ENCODE measurements at places on chromosomes 6 and 20.

- DNase-seq = no peak
Observed at GRCh38 chr20:36579996-36580545, 6.7 kb downstream of the TGIF2 start.

DNA sequence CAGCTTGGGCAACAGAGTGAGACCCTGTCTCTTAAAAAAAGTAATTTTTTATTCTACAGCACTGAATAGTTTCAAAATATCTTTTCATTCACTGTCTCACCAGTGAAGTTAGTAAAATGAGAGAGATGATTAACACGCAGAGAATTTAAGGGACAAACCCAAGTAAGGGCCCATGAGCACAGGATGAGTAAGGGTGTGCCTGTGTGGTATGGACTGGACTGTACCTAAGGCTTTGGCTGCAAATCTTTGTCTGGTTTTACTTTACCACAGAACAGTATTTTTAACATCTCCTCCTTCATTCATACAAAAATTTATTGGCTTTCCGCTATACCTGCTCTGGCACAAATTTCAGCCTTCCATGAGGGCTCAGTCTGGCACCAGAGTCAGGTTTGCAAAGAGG, 433.3 kb downstream of the UTRN start:
- DNase-seq = no peak

GRCh38 chr6:6154335-6154734, 147.6 kb upstream of the NRN1 start:
- no peak for DNase-seq

- no peak for DNase-seq
Observed at GRCh38 chr6:146850238-146850896, 251.6 kb downstream of the ADGB start.

GRCh38 chr6:100620085-100620840, 155.5 kb upstream of the SIM1 start:
- no peak for DNase-seq

GRCh38 chr20:63027922-63028389, 21.2 kb upstream of the BHLHE23 start:
- no peak for DNase-seq

DNA sequence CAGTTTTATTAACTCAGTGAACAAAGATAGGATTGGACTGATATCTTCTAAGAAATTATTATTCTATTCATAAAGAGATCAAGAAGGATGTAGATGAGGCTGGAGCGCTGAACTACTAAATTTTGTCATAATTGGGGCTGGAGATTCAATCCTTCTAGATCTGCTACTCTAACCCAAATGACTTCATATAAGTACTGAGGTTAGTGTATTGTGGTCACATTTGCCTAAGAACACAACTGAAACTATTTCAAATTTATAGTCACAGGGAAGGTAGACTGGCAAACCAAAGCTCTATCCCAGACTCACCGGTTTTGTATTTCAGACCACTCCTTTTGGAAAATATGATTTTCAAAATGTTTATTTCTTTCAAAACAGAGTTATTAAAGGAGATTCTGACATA, 96.7 kb downstream of the BMP5 start:
- DNase-seq = no peak

GRCh38 chr6:43492673-43493072, 15.3 kb downstream of the TJAP1 start:
- no peak for DNase-seq

DNA sequence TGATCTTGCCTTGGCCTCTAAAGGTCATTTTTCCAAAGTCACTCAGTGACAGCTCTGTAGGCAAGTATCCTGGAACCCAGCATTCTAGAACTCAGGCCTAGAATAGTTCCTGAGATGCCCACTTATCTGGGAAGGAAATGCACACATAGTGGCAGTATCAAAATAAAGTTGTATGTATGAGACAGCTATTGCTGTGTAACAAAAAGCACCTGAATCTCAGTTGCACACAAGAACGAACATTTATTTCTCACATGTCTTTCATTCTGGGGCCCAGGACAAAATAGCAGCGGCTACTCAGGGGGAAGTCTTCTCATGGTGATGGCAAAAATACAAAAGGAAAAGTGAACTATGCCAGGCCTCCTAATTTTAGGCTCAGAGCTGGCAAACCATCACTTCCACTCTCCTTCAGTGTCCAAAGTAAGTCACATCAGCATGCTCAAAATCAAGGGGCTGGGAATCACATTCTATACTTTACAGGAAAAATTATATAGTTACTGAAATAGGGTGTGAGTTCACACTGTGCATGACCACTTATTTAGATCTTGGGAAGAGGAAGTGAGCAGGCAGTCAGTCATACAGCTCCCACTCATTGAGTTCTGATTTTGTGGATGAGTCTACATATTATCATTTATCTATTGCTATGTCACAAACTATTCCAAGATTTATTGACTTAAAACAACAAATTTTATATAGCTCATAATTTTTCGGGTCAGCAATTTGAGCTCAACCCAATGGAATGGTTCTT, 133.7 kb upstream of the RIN2 start:
- no peak for DNase-seq

DNA sequence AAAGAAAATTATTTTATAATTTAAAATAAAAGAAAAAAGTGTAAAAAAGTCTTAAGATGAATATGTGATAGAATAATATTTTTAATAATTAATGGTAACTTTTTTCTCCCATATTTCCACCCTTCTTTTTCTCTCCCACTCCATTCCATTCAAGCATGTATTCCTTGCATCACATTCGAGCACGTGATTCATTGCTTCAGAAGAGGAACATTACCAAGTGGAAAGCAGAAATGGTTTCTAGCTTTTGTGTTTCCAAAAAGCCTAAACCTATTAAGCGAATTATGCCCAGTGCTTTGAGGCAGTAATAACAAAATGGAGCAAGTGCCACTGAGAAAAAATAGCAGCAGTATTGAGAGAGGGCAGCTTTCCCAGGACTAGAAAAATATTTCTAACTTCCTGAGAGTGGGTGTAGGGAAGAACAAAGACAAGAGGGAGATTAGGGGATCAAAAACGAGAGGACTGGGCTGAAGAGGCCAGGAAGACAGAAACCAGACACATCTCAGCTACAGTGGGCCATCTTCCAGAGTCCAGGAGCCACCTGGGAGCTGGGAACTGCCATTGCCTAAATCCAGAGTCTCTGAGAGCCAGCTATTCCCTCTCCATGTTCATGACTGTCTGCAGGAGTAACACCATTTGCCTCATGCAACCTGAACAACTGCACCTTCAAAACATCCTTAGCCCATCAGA, 15.0 kb upstream of the AKIRIN2 start:
- DNase-seq = no peak

DNA sequence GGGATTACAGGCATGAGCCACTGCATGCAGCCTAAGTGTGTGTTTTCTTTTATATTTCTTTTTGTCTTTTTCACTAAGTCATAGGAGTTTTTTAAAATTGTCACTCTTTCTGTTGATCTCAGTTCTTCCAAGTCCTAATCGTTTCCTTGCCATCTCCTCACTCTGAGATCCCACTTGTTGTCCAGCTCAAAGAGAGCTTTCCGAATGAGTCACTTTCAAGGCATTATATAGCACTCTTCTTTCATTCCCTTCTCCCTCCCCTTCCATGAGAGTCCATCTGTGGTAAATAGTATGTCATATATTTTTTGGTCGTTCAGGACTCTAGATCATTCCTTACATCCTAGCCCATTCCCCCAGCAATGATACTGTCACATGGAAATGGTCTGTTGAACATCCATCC, 4.3 kb downstream of the VAPB start:
- DNase-seq = no peak

GRCh38 chr6:5765141-5765760, 241.5 kb downstream of the NRN1 start:
- no peak for DNase-seq

- no peak for DNase-seq
Observed at GRCh38 chr6:30792786-30793185, 48.4 kb upstream of the IER3 start.

GRCh38 chr6:19771753-19772336, 65.3 kb upstream of the ID4 start:
- no peak for DNase-seq

GRCh38 chr20:6533761-6534479, 233.6 kb upstream of the BMP2 start:
- no peak for DNase-seq

DNA sequence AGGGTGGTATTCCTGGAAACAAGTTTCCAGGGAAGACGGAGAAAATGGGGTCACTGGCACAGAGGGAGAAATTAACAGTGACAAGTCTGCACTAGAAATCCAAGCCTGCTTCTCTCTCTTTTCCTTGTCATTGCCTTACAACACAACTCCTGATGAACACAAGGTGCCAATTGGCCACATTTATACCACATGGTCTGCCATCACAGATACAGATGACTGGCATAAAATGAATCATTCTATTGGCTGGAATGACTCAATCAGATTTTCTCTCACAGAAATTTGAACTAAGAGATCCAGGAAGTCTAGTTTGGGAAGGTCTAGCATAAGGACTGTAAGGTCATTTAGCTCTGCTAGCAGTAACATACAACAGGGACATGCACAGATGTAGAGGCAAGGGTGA, 190.3 kb downstream of the LINC00237 start:
- no peak for DNase-seq

DNA sequence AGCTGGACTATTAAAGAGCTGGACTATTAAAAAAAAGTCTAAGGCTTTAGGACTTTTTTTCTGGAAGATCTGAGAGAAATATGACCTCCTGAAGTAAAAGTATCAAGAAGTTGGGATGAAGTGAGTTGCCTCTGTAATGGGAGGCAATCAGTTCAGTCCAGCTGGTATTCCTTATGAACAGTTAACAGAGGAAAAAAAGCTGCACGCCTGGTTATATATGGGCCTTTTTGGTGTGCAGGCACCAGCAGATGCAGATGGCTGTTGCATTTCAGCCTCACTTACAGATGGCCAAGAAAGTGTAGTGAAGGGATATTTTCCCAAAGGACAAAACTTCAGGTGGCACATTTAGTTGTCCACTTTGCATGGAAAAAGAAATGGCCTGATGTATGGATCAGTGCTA, 70.3 kb upstream of the ELOVL5 start:
- no peak for DNase-seq

DNA sequence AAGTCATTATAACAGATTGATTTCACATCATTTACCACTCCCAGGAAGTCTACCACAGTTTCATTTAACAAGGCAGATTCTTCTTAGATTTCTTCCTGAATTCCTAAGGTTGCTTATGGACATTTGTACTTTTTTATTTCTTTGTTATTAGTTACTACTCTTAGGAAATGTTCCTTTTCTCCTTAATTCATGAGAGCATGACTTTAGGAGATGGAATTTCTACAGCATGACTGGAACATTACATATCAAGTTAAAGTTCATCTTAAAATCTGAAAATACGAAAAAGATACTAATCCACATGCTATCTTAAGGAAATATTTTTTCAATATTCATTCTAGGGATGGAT, 22.3 kb downstream of the CNKSR3 start:
- DNase-seq = no peak

GRCh38 chr6:37565267-37566110, 65.8 kb upstream of the CCDC167 start:
- no peak for DNase-seq

DNA sequence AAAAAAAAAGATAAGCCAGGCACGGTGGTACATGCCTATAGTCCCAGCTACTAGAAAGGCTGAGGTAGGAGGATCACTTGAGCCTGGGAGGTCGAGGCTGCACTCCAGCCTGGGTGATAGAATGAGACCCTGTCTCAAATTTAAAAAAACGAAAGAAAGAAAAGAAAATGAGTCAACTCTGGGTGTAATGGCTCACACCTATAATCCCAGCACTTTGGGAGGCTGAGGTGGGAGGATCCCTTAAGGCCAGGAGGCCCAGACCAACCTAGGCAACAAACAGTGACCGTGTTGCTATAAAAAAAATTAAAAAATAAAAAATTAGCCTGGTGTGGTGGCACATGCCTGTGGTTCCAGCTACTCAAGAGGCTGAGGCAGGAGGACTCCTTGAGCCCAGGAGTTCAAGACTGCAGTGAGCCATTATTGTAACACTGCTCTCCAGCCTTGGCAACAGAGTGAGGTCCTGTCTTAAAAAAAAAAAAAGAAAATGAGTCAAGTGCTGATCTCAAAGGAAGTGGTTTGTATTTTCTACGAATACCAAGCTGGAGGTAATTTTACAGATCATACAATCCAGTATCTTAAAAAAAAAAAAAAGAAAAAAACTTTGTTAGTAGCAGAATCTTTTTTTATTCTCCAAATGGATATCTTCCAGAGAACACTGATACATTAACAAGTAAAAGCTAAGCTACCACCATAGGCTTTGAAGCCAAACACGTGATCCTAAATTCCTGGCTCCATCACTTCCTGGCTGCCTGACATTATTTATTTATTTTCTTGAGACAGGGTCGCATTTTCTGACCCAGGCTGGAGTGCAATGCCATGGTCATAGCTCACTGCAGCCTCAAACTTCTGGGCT, 5.7 kb downstream of the COMMD7 start:
- no peak for DNase-seq

DNA sequence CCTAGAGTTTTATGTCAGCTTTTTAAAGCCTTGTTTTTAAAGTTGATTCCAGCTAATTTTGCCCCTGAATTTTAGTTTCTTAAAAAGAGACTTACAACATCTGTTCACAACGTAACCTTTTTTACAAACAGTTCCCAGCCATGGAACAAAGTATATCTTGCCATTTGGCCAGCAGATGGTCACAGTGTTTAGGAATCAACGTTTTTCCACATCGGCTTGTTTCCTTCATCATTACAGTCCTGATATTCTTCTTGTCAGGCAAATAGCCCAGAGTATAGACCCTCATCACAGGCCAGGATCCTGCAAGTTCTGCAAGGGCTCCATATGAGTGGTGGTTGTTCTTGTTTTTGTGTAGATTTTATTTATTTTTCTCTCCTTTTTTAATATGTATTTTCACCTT, 341.7 kb upstream of the HTR1E start:
- no peak for DNase-seq

DNA sequence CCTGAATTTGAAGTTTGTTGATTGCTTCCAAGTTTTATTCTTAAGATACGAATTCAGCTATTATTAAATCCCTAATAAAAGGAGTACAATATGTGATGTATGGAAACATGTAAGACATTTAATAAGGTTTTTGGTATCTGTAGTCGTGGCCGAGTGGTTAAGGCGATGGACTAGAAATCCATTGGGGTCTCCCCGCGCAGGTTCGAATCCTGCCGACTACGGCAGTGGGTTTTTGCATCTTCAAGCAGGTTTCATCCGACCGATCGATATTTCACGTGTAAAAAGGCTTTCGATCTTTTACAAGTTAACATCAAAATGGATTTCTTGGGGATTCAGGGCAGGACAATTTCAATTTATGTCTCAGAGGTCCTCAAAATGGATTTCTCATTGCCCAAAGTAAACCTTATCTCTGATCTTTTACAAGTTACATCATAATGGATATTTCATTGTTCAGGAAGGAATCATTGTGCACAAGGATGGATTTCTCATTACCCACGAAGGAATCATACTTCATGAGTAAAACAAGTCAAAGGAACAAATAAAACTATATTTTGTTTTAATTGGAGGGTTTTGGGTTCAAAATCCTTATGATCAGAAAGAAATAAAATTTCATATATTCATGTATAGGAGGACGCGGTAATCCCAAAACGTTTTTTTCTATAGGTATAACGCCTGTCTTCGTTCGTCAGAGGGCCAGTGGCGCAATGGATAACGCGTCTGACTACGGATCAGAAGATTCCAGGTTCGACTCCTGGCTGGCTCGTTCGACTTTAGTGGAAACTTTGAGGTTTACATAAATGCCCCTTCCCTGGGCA, 37.3 kb upstream of the BTN3A2 start:
- no peak for DNase-seq

Measured in GM19239 (cell line).